ENCODE measurements at places on chromosomes 12 and 14.

GRCh38 chr14:81384900-81385299 is 15.2 kb downstream of the STON2 start:
- no peak for DNase-seq

DNA sequence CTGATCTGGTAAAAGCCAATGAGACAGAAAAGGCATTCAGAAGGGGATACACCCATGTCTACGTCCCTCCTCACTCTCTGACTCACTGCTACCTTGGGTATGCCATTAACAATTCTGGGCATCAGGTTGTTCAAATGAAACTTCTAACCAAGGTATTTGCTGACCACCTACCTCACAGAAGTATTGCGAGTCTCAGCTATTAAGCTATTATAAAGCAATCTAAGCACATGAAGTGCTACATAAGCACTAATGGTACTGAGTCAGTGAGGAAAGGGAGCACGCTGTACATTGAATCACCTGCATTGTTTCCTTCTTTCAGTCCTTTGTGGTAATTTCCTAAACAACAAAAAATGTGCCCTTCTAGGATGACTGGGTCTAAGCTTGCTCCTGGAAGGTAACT is 62.8 kb upstream of the CCDC91 start:
- DNase-seq: no peak

DNA sequence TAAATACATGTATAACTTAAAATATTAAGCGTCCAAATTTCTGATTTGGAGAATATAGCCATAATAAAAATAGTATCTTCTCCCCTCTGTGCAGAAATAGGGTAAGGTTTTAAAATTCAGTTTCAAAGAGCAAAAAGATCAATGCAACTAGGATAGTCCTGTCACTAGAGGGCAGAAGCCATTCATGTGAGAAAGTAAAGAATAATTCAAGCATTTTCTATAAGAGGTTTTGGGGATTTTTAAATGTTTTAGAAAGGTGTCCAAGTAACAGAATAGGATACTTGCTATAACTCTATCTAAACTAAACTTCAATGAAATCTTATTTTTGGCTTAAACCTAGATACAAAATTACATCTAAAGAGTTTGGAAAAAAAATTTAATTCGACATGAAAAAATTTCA is 50.3 kb downstream of the ADAMTS20 start:
- no peak for DNase-seq

GRCh38 chr12:64064706-64065105 is 157.4 kb downstream of the KICS2 start:
- no peak for DNase-seq

GRCh38 chr12:52183544-52183910 is 8.3 kb downstream of the KRT80 start:
- DNase-seq: no peak

DNA sequence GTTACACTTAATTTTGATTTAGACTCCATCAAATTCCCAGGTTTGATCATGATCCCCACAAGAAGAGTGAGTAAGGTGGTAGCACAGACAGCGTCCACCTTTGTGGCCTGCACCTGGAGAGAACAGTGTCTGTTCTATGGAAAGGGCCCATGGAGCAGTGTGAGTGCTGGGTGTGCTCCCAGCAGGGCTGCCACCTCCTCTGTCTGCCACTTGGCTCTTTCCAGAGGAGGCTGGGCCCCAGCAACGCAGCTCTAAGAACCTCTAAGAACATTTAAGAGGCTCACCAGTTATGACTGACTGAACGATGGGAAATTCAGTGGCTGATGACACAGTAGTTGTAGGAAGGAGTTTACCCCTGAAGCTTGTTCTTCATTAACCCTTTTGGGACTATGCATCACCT is 17.3 kb downstream of the VDR start:
- no peak for DNase-seq

All from cortex of kidney (tissue), 1 donor.